Left renal cortex interstitium (tissue), 4 donors: ENCODE measurements at places on chromosomes 1 and 21. TPM values are rescaled to one million over a fixed set of nuclear protein-coding genes. Genes with fewer than 3 reads are reported as not detected.

DNA sequence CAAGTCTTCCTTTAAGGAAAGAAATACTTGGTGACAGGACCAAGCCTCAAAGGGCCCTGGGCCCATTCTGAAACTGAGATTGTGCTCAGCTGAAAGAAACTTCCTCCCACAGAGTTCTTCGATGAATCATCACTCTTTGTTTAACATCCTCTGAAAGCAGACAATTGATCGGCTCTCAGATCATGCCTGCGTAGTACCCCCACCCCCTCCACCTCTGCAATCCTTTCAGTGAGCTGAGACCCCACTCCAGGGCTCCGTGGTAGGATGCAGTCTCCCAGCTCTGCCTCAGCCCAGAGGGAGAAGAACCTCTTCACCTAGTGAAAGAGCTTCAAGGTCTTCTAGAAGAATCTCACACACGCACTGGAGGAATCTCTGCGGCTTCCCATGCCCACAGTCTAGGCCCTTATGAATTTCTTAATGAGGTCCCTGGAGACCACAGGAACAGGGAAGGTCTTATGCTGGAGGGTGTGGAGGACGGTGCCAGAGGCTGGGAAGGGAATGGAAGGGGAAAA lies 104.9 kb upstream of the SOD1 start:
- no peak for DNase-seq

GRCh38 chr1:235278915-235279292 lies 49.1 kb downstream of the ARID4B start:
- DNase-seq: no peak

GRCh38 chr1:12100071-12100470 lies 37.0 kb downstream of the TNFRSF8 start:
- DNase-seq: no peak

Gene PGBD5
- 7.4 TPM for polyA plus RNA-seq
